ENCODE measurements at places on chromosomes 7 and 10.

DNA sequence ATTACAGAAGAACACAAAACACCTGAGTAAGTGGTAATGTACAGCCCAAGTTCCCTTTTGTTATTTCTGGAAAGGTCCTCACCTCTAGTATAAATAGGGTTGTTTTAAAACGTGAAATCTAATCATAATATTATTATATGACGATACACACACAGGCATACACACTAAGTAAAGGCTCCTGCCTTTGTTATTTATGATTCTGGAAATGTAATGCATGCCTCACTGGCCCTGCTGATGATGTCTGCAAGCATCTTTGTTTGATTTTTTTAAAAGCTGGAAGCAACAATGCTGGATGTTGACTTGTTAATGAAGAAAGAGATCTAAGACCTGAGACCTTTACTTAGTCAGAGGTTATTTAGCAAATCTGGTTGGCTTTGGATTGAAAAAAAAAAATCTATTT is 307.4 kb upstream of the SORCS1 start:
- no peak for DNase-seq

GRCh38 chr7:151231080-151231479 is 1.2 kb upstream of the CHPF2 start:
- no peak for DNase-seq

DNA sequence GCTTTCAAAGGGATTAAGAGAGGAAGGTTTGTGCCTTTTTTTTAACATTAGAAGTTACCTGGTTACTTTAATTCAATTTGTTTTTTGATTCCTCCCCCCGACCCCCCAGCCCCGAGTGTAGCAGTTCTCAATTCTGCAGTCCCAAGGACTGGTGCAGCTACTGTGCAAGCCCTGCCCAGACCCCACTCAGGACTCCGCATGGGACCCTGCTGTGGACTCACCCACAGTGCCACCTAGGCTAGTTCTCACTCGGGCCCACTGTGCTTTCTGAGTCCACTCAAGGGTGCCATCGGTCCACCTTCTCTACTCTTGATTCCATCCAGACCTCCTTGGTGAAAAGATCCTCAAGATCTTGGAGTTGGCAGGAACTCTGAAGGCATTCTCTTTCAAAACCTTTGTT is 77.4 kb downstream of the VOPP1 start:
- DNase-seq, result no peak

GRCh38 chr7:135995748-135996147 is 18.6 kb upstream of the MTPN start:
- DNase-seq, result no peak

DNA sequence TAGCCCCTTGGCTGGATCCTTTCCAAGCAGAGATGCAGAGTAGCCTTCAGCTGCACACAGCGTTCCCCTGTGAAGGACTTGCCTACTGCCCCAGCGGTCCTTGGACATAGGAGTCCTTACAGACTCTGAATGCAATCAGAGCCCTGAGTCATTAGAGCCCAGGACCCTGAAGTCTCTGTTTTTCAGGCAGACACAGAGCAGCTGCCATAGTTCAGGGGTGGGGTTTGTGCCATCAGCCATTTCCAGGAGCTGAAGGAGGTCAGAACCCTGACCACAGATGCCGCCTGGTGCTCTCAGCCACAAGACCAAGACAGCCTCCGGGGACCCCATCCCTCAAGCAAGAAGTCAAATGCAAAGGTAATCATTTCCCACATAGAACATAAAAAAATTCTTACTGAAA is 32.8 kb upstream of the WDFY4 start:
- no peak for DNase-seq

- no peak for DNase-seq
Measured at GRCh38 chr7:108367314-108367713, 88.9 kb downstream of the NRCAM start.
